ENCODE measurements at places on chromosomes 6 and 20.
A peak's percentile ranks its signal among the peaks of the same experiment; 100 is the strongest.

DNA sequence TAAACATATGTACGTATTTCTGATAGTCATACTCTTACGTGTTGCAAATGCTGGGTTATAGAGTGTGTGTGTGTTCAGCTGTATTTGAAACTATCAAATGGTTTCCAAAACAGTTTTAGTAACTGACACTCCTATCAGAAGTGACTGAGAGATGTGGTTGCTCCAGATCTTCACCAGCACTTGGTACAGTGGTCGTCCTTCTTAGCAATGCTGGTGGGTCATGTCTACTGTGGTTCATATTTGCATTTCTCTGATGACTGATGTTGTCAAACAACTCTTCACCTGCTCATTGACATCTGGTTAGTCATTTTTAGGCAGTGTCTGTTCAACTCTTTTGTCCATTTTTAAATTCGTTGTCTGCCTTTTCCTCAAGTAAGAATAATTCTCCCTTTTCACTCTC is 259.3 kb downstream of the KIF16B start:
- DNase-seq = no peak

GRCh38 chr20:62114894-62115293 is 7.4 kb upstream of the LSM14B start:
- DNase-seq = no peak

DNA sequence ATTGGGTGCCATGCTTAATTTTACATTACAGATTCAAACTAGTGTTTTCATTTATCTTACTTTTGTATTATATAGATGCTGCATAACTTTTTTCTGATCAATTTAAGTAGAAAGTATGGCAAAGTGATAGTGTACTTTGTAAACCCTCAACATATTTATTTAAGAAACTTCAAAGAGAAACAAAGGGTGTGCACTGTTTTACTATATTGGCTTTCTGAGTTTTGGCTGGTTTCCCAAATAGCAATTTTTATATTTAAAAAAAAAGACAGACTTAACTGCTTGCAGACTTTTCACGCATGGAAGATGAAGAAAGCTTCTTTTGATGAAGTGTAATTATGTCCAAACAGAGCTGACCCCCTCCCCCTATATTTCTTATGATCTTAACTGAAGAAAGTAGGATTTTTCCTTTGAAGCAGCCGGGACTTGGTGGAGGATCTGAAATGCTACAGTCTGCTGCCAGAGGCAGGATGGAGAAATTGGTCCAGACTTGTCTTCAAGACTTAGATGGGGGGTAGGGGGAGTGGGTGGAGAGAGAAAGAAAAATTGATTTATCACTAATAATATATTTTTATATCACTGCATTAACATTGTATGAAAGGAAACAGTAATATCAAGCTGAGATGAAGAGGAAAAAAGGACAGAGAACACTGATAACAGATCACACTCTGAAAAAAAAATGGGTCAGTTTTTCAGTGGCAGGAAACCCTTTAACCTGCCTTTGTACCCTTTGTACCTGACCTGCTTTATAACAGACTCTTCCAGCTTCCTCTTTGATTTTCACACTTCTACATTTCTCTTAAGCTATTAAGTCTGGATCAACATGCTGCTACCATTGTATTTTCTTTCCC is 56.0 kb upstream of the SUPT3H start:
- DNase-seq = no peak

GRCh38 chr6:16106991-16107787 is 21.7 kb upstream of the MYLIP start:
- no peak for DNase-seq

GRCh38 chr20:25508083-25508770 is 77.1 kb downstream of the NINL start:
- peak; percentile 91 for DNase-seq

- no peak for DNase-seq
Measured at GRCh38 chr6:52634211-52634610, 36.7 kb upstream of the TMEM14A start.

GRCh38 chr6:100998111-100998510 is 117.0 kb upstream of the ASCC3 start:
- peak; percentile 11 for DNase-seq

DNA sequence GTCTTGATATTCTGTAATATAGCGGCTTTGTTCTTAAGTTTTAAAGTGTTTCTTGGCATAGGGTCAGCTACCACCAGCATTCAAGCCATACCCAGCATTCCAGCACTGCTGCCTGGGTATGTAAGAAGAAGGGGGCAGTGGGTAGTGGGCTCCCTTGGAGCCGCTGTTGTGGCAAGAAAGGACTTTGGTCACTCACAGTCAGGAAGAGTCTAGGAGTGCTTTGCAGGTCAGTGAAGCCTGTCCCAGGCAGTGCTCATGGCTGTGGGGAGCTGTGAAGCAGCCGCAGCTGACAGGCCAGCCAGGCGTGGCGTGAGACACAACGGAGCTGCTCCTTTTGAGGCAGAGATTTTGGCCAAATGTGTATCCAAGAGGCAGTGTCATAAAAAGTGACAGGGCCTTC is 512.0 kb downstream of the CDKAL1 start:
- peak; percentile 82 for DNase-seq

GRCh38 chr20:25249198-25249931 is 1.5 kb downstream of the PYGB start:
- no peak for DNase-seq

GRCh38 chr20:16007962-16008361 is 565.3 kb downstream of the KIF16B start:
- DNase-seq = no peak

DNA sequence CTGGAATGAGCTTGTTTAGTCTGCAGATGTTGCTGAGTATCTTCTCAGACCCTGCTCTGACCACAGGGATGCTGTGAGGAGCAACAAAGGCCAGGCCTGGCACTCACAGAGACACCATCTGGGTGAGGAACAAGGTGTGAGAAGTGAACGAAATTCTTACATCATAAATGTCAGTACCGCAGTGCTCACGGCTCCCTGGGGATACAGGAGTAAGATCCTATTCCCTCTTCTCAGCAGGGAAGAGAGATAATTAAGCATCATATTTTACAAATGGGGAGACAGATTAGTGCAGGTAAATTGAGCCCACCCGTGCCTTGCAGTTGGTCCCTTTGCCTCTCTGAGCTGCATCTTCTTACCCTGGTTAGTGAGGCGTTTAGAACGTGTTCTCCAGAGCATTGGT is 106.2 kb downstream of the DTD1 start:
- DNase-seq = no peak

GRCh38 chr6:165268987-165269386 is 40.4 kb downstream of the C6orf118 start:
- no peak for DNase-seq

DNA sequence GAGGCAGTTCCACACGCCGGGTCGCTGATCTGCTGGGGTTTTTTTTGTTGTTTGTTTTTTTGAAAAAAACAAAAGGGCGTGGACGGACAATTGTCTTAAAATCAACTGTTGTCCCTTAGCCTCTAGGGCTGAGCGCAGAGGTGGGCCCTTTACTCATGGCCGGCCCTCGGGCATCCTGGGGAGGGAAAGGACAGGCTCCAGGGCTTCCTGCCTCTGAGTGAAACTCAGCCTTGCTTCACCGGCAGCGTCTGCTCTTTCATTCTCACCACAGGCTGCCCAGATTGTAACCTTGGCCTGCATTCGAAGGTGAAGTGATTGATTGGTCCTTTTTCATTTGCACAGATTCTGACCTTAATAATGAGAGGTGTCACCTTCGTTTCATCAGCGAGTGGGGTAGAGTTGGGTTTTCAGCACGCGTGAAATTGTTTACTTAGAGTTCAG is 797 bp downstream of the SMIM13 start:
- DNase-seq = peak; percentile 66

DNA sequence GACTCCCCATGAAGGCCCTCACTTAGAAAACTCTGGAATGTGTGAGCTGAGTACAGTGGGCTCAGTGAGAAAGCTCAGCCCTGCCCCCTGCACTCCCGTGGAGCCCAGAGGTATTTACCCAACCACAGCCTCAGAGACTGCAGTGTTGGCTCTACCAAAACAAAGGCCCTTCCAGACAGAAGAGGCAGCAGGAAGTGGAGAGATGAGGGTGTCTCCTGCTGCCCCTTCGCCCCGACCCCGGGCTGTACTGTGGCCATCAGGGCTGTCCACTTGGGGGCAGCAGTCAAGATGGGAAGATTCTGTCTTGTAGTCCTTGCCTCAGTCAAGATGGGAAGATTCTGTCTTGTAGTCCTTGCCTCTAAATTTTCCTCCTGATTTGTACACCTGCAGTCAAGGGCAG is 341.3 kb downstream of the TAF4 start:
- DNase-seq = peak; percentile 76

GRCh38 chr6:37303891-37304503 is 46.1 kb upstream of the TMEM217 start:
- peak; percentile 58 for DNase-seq

DNA sequence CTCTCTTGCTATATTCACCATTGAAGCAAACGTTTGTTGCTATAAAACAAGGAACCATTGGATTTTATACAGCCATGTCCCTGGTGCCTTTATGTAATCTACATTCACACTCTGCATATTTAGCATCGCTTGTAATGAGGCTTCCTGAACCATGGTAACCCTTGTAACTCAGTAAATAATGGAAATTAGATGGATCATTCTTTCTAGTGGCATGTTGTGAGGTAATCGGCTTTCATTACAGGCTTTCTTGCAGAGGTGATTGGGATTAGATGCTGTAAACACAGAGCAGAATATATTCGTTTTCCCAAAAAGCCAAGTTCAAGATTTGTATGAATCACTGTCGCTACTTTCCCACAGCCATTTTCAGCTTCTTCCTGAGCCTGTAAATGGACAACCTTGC is 36.1 kb downstream of the SMPDL3A start:
- DNase-seq = peak; percentile 31

DNA sequence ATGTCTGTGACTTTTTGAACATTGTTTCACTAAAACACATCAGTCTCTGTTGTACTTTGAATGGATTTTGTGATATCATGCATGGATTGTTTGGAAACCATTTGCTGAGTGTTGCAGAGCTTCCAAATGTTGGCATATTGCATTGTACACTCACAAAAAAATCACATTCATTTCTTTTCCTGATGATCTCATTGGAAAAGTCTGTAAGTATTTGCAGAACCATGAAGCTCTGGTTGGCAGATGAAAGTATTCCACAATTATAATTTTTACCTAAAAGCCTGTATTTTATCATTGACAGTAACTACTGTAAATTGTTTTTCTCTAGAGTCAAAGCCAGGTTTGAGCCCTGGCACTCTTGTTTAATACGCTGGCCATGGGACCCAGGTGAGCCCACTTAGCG is 42.1 kb downstream of the VAPB start:
- DNase-seq = no peak

GRCh38 chr6:30260036-30260504 is 46.9 kb upstream of the TRIM26 start:
- DNase-seq = no peak
